ENCODE measurements at places on chromosomes 2 and 18.

DNA sequence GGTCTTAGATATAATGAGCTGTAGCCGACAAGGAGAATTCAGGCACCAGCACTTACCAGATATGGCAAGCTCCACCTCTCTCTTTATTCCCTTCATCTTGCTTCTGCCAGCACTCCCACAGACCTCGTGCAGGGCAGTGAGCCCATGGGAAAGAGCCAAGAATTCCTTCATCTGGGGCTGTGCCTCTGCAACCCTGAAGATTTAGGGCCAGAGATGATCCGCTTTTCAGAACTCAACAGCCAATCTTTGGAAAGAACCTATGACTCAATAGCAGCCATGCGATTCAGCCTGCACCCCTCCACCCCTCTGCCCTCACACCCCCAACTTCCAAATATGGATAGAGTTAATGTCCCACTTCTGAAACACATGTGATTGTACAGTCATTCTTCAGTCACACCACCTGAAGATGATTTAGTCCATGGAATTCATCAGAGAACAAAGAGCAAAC is 533.7 kb upstream of the TNP1 start:
- DNase-seq: no peak

GRCh38 chr2:119531292-119531691 is 7.0 kb upstream of the SCTR start:
- no peak for DNase-seq

GRCh38 chr2:51959696-51960095 is 927.8 kb upstream of the NRXN1 start:
- DNase-seq: no peak

DNA sequence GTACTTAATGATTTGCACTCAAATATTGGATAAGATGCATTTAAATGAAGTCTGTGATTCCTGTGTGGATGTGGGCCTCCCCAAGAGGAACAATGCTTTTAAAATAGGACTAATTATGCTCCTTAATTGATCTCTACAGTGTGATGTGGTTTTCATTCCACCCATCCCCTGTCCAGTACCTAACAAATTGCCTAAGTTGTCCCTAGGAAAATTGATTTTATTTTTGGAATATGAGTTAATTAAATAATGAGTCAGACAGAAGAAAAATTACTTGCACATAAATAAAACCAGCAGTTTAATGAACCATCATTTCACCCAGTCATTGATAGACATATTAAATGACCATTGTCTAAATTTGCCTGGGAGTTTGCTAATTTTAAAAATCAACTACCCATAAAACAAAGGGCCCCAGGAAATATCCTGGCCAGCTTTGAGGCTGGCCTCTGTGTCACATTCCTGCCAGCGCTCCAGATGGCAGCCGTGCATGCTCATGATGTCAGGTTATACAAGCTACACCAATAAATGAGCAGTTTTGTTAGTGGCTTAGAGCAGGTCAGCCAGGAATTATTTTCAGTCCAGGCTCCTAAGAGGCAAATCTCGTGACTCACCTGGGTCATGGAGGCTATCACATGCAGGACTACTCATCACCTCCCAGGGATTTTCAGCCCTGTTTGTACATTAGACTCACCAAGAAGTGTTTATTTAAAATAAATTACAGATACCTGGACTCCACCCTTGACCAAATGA is 31.9 kb downstream of the ABHD3 start:
- no peak for DNase-seq

- no peak for DNase-seq
Observed at GRCh38 chr2:234374736-234375135, 122.1 kb downstream of the ARL4C start.

GRCh38 chr2:1512321-1513289 is 99.3 kb downstream of the TPO start:
- no peak for DNase-seq

GRCh38 chr2:98517636-98518035 is 73.0 kb downstream of the INPP4A start:
- DNase-seq: no peak

DNA sequence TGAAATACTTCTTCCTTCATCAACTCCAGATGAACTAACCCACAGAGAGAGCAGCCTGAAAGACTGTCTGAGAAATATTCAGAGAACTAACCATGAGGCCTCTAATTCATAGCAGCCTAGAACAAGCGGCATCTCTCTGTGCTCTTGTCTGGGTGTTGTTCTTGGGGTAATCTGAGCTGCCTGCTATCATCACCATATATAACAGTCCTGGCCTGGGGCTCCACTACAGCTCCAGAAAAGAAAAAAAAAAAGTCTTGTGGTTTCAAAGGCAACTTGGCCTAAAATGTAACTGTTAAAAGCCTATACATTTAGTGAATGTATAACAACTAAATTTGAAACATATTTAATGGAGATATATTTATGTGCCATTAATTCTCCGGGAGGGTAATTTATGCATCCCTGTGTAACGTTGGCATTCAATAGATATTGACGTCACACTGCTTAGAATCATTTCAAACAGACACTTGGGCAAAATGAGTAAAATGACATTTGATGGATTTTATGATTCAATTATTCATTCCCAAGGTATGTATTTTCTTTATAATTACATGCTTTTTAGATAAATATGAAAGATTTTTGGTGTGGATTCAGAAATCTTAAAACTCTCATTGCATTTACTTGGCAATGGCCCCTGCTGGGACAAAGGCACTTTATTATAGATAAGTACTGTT is 294.3 kb downstream of the HRH4 start:
- DNase-seq: no peak

GRCh38 chr2:65291216-65292105 is 63.8 kb downstream of the ACTR2 start:
- no peak for DNase-seq

GRCh38 chr2:3608373-3609278 is 13.7 kb downstream of the COLEC11 start:
- no peak for DNase-seq

GRCh38 chr2:142591420-142591819 is 286.0 kb upstream of the KYNU start:
- DNase-seq: no peak

All from SHP77 treated with DMSO at 0.1 percent for 48 hours (cell line).